Prostate gland (tissue), 2 donors: ENCODE measurements at places on chromosomes 16 and 17. TPM values are rescaled to one million over a fixed set of nuclear protein-coding genes. Genes with fewer than 3 reads are reported as not detected.

REXO5 gene
- 12.1 TPM for total RNA-seq

ULK2 gene
- total RNA-seq = 15.9 TPM

CNEP1R1 gene
- 9.7 TPM for total RNA-seq

TM4SF5 gene
- not detected for total RNA-seq

CACNG4 gene
- 12.9 TPM for total RNA-seq

TPSAB1 gene
- 17.7 TPM for total RNA-seq

HBA1 gene
- 43.4 TPM for total RNA-seq
